Mesothelial cell of epicardium (in vitro differentiated cells): ENCODE measurements at places on chromosomes 6 and 20. TPM values are rescaled to one million over a fixed set of nuclear protein-coding genes. Genes with fewer than 3 reads are reported as not detected.

GRCh38 chr6:14875481-14876063 lies 370.3 kb upstream of the JARID2 start:
- no peak for DNase-seq

DNA sequence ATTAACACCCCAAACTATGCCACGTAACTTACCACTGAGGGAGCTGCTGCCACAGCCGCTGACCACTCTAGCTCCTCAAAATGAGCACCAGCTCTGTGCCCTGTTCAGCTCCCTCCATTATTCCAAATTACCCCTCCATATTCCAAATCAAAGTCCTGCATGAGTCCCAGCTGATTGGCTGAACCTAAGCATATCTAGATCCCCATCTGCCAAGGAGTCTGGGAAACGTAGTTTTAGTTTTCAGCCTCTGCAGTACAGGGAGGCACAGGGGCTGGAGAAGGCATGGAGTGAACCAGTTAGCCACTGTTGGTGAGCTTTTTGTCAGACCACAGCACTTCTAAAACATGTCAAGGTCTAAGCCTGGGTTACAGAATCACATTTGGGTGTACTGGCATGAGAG lies 15.9 kb downstream of the UNC5CL start:
- no peak for DNase-seq

DNA sequence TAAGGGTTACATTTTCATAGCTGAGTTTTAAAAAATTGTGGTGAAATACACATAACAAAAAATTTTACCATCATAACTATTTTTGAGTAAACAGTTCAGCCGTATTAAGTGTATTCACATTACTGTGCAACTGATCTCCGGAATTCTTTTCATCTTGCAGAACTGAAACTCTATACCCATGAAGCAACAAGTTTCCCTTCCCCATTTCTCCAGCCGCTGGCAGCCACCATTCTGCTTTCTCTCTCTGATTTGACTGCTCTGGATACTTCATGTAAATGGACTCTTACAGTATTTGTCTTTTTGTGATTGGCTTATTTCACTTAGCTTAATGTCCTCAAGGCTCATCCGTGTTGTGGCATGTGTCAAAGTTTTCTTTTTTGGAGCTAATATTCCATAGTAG lies 341.6 kb downstream of the QKI start:
- no peak for DNase-seq

- no peak for DNase-seq
Measured at GRCh38 chr6:11217360-11218101, 14.9 kb downstream of the NEDD9 start.

DNA sequence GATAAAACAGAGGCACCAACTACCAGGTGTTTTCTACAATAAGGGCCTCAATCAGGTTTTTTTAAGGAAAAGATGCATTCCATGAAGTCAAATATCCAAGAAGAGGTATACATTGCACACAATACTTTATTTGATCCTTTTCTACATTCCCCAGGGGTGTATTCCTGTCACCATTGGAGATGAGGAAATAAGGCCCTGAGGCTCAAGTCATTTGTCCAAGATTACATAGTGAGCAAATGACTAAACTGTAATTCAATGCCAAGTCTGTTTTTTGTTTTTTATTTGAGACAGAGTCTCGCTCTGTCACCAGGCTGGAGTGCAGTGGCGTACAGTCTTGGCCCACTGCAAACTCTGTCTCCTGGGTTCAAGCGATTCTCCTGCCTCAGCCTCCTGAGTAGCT lies 69.2 kb upstream of the CDYL start:
- DNase-seq = no peak

- DNase-seq = no peak
Measured at GRCh38 chr6:30881392-30882203, 2.7 kb upstream of the DDR1 start.

FAM209A gene
- total RNA-seq = 0.34 to 1.3 TPM (median 0.55 TPM) in 3 replicates

SPATA25 gene
- total RNA-seq = 3.2 to 4.0 TPM (median 3.4 TPM) in 3 replicates

CAGE1 gene
- 0.09 to 0.18 TPM (median 0.09 TPM) in 3 replicates for total RNA-seq

C6orf141 gene
- 6.0 to 8.2 TPM (median 6.5 TPM) in 3 replicates for total RNA-seq

ARMH2 gene
- total RNA-seq = not detected in 3 replicates

MLN gene
- total RNA-seq = not detected in 3 replicates

TRIM10 gene
- total RNA-seq = not detected in 3 replicates

RNF182 gene
- 4.1 to 5.1 TPM (median 4.2 TPM) in 3 replicates for total RNA-seq
